ENCODE measurements at places on chromosomes 2 and 18.

DNA sequence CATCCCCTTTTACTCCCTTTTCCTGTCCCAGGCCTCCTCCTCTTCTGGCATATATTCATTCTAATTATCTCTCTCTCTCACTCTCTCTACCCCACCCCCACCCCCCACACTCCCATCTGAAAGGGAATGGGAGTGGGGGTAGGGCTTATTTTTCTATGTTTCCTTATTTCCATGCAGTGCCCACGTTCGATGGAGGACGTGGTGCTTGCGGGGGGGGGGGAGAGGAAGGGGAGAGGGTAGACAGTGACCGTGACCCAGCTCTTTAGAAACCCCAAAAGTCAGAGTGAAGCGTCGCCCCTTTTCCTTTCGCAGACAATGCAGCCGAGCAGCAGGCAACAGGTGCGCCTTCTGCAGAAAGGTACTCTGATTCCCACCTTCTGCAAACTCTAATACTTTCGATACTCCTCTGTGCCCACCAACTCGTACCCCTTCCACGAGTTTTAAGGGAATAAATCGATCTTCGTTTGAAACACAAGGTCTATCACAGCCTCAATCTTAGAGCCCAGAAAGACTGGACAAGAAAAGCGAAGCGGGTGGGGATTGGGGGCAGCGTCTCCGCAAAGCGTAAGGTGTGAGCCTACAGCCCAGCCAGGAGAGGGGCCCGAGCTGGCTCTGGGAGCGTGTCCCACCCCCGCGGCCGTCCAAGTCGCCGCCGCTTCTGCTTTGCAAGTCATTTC lies 891 bp upstream of the NR4A2 start:
- no peak for DNase-seq

GRCh38 chr2:45806563-45807358 lies 155.3 kb downstream of the PRKCE start:
- no peak for DNase-seq

- DNase-seq, result no peak
Measured at GRCh38 chr2:168816369-168816768, 13.9 kb downstream of the NOSTRIN start.

DNA sequence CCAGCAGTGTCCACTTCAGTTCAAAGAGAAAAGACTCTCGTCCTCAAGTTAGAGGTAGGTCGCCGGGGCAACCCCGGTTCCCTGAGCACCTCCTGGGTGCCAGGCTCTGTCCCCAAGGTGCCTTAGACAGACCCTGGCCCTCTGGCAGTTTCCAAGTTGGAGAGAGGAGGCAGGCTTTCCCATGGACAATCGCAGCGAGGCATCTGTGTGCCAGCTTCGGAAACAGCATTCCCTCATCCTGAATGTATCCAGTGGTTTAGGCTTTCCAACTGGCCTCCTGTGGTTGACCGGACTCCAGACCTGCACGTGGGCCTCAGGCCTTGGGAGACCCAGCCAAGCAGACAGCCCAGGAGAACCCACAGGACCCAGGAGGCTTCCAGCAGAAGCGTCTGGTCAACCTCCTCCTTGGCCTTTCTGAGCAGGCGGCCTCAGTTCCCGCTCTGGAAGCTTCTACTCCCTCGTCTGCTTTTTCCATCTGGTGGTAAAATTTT lies 70.3 kb downstream of the KCNF1 start:
- DNase-seq, result no peak

DNA sequence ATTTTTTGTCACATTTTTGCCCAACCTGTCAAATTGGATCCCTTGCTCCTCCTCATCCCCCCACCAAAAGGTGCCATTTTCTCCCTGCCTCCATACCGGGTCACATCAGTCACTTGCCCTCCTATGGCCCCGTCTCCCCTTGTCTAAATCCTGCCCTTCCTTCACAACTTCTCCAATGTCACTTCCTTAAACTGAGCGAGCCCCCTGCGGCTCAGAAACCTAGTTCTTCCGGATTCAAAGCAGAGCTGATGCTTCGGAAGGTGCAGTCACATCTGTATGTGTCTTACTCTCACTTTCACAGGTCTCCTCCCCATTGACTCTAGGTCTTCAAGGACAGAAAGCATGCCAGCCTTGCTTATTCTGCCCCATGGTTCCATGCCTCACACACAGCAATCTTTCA lies 22.1 kb downstream of the TNP1 start:
- no peak for DNase-seq

DNA sequence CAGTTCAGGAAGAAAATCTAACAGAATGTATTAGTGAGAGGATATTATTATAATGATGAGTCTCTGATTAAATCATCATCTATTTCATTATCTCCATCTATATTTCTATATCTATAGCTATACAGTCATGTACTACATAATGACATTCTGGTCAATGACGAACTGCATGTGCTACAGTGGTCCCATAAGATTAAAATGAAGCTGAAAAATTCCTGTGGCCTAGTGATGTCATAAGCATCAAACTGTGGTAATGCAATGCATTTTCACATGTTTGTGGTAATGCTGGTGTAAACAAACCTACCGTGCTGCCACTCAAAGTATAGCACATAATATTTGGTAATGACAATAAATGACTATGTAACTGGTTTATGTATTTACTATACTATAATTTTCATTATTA lies 1127.9 kb upstream of the CHAC2 start:
- no peak for DNase-seq

- peak; percentile 42 for DNase-seq
Measured at GRCh38 chr2:191115391-191115790, 35.4 kb downstream of the STAT4 start.

DNA sequence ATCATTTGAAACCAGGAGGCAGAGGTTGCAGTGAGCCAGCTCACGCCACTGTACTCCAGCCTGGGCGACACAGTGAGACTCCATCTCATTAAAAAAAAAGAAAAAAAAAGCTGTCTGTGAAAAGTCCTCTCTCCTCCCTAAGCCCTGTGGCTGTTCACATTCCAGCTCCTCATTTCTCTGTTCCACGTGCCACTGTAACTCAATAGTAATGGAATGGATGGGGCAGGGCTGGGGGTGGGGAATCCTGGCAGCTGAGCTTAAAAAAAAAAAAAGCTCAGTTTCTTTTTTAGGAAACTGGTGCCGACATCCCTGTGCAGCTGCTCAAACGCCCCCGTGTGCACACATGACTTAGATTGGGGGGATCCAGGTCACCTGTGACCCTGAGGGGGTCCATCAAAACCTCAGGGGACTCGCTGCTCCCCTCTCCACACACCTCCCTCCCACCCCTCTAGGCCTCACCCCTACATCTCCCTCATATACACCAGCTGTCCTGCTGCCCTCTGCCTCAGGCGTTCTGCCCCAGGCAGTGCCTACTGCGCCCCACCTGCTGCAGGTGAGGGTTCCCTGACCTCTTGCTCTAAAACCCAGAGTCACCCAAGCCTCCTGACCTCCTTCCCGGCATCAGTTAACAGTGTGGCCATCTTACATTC lies 255.4 kb downstream of the AGAP1 start:
- DNase-seq, result no peak

DNA sequence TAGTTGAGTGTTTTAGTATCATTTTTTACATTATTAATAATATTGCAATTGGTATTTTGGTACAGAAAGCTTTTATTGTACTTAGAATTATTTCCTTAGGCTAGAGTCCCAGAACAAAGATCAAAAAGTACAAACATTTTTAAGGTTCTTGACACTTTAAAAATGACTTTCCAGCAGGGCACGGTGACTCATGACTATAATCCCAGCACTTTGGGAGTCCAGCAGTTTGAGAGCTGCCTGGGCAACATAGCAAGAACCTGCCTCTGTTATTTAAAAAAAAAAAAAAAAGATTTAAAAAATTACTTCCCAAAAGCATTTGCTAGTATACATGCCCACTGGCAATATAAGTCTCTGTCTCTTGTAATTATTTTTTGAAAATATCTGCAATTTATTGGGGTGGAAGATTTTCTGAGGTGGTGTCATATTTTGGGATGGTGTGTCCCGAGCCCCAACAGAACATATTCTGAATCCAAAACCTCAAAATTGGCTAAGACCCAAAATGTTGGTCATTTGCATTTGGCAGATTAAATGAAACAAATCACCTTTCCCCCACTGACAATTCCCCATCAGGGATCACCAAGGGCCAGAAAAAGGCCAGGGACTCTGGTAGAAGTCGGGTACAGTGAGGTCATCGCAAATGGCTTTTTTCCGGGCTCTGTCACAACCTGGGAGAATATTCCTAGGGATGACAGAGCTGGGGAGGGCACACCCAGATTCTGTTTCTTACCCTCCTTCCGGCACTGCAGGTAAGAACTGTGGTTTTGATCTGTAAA lies 42.1 kb downstream of the NIFK start:
- DNase-seq, result no peak

GRCh38 chr18:9095297-9096006 lies 7.0 kb upstream of the NDUFV2 start:
- peak; percentile 52 for DNase-seq

DNA sequence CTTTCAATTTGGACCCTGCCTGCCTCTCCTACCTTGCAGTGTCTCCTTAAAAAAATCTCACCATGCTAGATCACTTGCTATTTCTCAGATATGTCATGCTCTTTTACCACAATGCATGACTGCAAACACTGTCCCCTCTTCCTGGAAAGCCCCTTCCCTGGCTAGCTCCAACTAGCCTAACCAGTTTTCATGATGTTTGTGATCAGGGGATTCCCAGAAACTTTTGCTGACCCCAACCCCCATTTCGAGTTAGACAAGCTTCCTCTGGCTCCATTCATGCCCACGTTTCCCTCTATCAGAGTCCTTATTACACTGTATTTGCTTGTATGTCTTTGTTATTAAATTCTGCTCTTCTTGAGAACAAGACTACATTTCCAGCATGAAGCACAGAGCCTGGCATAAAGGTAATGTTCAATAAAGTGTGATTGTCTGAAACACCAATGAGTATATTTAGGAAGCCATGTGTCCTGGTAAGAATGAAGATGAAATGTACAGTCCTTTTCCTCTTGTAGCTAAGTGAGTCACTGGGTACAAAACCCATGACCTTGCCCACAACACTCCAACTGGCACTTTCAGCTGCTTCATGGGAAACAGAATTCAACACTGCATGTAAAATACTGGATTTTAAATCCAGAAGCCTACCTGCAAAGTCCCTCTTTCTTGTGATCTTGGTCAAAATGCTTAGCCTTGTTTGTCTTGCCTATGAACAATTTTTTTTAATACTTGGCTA lies 62.0 kb upstream of the ATL2 start:
- peak; percentile 3 for DNase-seq

DNA sequence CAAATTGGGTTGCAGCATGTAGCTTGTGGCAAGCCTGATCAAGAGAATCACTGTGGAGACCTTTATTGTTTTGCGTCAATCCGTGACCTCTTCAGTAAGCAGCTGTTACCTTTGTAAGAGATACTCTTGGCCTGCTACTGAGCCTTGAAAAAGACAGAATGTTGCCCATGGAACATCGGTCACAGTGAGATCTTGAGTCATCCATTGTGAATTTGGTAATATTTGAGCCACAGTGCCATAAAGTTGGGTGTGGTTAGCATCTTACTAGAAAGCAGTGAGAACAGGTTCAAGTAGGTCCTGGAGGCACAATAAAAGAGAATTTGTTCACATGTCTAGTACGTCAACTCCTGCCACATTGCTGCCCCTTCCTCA lies 12.7 kb upstream of the EFR3B start:
- no peak for DNase-seq

- no peak for DNase-seq
Measured at GRCh38 chr2:192098814-192099491, 95.8 kb downstream of the TMEFF2 start.

- no peak for DNase-seq
Measured at GRCh38 chr2:238009563-238009962, 42.7 kb downstream of the UBE2F start.

DNA sequence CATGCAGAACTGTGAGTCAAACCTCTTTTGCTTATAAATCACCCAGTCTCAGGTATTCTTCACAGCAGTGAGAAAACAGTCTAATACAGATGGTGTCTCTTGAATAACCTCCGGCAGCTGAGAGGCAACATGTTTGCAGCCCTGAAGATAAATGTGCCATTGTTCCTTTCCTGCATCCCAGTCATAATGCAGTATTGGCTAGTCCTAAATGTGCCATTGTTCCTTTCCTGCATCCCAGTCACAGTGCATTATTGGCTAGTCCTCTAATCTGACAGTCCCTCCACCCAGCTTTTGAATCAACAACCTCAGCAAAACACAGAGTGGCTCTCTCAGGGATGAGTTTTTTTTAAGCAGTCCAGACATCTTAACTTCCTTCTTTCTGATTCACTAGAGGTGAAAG lies 550.7 kb downstream of the RIT2 start:
- no peak for DNase-seq

GRCh38 chr2:233426619-233427342 lies 72.5 kb downstream of the DGKD start:
- DNase-seq, result peak; percentile 73

DNA sequence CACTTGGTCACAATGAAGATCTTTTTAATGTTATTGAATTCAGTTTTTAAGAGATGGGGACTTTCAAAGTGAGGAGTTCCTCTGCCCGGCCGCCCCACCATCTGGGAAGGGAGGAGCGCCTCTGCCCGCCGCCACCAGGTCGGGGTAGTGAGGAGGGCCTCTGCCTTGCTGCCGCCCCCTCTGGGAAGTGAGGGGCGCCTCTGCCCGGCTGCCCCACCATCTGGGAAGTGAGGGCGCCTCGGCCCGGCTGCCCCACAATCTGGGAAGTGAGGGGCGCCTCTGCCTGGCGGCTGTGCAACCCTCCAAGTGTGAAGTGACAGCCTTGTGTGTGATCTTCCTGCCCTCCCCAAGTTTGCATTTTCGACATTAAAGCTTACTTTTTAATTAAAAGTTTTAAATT lies 899.3 kb downstream of the TRIB2 start:
- DNase-seq, result no peak

- DNase-seq, result no peak
Measured at GRCh38 chr2:215888680-215889079, 124.7 kb downstream of the MREG start.

- DNase-seq, result no peak
Measured at GRCh38 chr2:84906900-84907714, 1.7 kb downstream of the TMSB10 start.

DNA sequence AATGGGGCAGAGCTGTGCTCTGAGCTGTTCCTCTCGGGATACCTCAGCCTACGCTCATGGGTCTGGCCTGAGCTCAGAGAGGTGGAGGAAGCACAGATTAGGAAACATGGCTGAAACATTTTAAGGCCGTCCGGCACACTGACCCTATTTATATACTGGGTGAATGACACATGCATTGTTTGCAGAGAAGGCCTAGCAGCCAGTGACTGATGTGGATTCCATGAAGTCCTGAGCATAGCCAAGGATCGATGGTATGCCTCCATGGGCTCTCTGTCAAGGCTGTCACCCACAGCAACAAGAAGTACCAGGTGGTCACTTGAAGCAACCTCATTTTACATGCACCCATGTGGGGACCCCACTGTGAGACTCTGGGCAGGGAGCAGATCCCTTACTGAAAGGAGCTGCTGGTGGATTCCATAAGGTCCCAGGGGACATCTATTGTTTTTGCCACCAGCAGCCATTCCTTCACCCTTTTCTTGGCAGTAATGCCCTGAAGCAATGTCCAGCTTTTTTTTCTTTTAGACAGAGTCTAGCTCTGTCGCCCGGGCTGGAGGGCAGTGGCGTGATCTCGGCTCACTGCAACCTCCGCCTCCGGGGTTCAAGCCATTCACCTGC lies 8.4 kb downstream of the PTMA start:
- DNase-seq, result no peak

DNA sequence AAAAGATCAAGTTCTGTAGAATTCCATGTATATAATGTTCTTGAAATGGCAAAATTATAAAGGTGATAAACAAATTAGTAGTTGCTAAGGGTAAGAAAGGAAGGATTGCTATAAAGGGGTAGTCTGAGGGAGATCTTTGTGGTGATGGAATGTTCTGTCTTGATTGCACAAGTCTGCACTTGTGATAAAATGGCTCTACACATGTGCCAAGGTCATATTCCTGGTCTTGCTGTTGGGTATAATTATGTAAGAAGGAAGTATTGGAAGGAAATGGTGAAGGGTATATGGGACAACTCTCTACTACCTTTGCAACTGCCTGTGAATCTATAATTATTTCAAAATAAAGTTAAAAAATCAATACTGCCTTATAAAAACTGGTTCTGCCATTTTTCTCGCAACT lies 15.3 kb downstream of the SGPP2 start:
- DNase-seq, result no peak

All from stimulated activated CD4-positive, alpha-beta T cell treated with anti-CD3 and anti-CD28 coated beads, Interleukin-12 subunit alpha, Interleukin-12 subunit beta, amount 100 ng/mL, for 48 hours (primary cell).